ENCODE measurements at places on chromosomes 3 and 15.

DNA sequence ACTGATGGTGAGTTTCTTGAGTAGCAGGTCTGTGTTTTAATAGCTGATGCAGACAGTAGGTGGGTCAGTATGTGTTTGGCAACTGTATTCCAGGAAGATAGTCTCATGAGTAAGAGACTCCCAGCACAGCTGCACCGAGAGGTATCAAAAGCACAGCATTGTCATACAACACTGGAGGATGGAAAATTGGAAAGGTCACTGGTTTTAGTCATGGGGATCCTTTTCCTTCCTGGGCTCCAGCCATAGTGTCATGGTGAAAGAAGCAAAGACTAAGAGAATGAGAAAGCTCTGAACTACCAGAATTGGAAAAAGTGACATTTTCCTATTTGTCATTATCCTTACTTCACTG lies 61.5 kb downstream of the P3H2 start:
- no peak for DNase-seq

GRCh38 chr3:158750016-158750415 lies 17.8 kb upstream of the RARRES1 start:
- no peak for DNase-seq

GRCh38 chr3:71942432-71943187 lies 157.7 kb upstream of the PROK2 start:
- no peak for DNase-seq

DNA sequence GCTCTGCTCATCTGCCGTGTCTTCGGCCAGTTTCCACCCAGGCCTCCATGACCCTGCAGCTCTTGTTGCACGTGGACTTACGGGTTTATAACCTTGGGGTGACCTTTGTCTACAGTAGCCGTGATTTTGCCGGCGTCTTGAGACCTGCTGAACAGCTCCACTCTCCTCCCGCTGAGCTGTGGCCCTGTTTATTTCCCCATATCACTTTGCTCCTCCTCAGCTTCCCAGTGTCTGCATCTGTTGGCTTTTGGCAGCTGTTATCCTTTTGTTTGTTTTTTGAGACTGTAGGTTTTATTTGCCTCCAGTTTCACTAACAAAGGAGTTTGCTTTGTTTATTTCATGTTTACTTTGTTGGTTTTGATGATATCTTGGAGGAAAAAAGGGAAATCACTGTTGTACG lies 29.3 kb upstream of the SLC28A1 start:
- no peak for DNase-seq

- DNase-seq, result no peak
These were observed 392.7 kb downstream of the LSAMP start for GRCh38 chr3:116052602-116053001.

DNA sequence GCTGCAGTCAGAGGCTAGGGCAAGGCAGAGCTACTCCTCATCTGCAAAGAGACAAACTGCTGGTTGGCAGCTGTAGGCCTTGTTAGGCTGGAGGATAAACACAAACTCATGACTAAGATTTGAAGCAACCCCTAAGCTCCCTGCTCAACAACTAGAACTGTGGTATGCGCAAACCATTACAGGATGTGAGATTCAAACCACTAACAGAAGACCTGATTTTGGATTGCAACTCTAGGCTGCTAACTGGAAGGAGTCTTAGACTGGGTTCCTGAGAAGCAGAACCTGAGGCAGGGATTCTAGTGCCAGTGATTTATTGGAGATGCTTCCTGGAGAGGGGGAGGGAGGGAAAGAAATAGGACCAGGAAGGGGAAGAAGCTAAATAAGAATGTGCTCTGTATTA lies 22.5 kb downstream of the CCR4 start:
- no peak for DNase-seq

DNA sequence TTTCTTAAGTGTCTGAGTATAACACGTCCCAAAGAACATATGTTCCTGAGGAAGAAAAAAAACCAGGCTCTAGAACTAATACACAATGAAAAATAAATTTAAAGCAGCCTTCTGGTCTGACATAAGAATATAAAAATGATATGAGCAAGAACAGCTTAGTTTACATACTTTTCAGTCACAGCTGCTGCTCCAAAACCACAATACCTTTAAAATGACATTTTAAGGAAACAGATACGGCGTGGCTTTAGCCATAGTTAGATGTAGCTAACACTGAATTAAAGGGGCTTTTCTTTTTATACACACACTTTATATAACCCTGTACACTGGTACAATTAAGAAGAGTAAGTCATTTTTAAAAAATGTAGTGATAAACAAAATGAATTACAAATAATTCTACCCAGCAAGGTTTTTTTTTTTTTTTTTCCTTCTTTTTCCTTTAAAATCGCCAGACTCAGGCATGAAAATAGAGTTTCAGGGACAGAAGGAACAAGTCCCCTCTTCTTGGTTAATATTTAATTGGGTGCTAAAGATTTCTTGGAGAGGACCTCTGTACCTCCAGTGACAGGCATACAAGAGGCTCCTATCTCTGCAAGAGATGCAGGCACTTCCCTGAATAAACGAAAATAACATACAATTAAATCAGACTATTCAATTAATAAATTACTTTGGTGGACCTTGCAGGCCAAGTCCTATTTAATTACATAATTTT lies 265.6 kb downstream of the FOXP1 start:
- DNase-seq, result no peak

- no peak for DNase-seq
These were observed 17.5 kb upstream of the PPIB start for GRCh38 chr15:64180235-64180824.

DNA sequence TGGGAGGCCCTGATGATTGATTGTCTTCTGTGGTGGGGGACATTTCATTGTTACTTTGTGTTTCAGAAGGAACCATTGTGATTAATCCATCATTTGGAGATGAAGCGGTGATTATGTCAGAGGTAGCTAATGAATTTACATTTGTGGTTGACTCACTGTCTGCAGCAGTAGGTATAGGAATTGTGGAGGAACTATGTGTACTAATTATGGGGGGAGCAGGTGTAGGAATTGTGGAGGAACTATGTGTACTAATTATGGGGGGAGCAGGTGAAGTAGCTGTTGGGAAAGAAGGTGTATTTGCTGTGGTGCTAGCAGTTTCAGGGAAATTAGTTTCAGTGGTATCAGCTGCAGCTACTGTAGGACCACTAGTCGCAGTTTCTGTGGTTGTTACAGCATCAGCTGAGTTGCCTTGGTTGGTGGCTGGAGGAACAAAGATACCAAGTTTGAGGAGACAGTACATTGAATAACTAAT lies 6.9 kb downstream of the MUC13 start:
- DNase-seq, result no peak

DNA sequence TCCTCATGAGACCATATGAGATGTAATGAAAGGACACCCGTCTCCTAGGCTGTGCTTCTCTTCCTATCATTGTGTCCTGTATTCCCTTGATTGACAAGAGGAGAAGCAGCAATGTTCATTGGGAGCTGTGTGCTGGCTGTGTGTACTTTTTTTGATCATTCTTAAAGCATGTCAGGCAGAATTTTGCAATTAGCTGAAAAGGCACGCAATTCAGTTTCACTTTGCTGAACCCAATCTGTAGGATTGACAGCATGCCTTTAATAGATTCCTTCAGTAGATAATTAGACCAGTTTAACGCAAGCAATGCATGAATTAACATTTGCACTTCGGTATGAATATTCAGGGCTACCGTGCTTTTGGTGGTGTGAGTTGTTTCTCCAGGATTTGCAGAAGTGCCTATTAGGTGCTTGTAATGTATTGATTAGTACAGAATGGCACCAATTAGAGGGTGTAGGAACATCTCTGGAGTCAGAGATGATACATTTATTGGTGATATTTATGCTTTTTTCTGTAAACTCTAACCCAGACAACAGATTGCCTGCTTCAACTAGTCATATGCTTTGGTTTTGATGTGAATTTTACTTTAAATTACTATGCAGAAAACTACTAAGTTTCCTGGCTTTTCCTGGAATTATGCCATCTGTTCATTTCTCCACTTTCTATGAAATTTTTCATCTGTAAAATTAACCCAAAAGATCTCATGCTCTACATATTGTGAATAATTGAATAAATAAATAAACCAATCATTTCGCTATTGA lies 114.3 kb downstream of the NSUN3 start:
- DNase-seq, result no peak

DNA sequence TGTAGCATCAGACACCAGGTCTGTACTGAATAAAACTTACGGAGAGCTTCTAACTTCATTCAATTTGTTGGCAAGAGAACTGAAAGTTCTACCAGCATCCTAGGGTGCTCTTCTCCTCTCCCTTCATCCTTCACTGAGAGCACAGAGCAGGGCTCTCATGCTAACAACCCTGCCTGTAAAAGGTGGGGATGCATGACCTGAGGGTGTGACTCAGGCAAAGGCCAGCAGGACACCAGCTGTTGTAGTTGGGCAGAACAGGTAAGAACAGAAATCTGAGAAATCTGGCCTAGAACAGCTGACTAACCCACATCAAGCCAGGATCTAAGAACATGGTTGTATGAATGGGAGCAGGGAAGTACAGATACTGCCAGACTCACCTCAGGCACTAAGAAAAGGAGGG lies 64.2 kb downstream of the MYLK start:
- no peak for DNase-seq

All from epithelial cell of prostate (primary cell).